ENCODE measurements at places on chromosomes 6 and 20. TPM values are rescaled to one million over a fixed set of nuclear protein-coding genes. Genes with fewer than 3 reads are reported as not detected.

GRCh38 chr6:100281471-100281901 lies 183.2 kb downstream of the SIM1 start:
- no peak for DNase-seq

DNA sequence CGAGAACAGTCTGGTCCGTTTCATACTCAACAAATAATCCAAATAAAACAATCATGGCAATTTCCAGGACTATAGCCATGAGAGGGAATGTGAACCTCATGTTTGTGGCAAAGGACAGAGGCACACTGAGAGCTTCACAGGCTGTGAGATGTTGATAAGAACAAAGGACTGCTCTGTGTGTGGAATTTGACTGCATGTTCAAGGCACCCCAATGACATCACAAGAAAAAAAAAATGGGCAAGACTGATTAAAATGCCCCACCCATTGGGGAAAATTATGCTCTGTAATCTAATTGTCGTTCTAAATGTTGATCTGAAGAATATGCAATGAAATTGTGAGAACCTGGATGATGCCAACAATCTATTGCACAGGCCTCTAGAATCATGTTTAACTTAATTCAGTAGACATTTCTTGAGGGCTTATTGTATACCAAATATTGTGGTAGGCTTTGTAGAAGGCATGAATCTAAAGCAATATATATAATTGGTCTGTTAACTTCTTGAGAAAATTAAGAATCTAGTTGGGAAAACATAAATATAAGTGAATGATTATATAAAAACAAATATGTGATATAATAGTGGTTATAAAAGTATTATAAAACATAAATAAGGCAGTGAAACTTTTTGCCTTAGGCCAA lies at the start of gene RHAG:
TSS of gene RHAG (minus strand) at position 127 of the 637 bp plus-strand sequence. CDS start at position 100, 27 bp downstream.
- DNase-seq, result no peak

- DNase-seq, result no peak
Measured at GRCh38 chr6:30152016-30152673, 8.9 kb downstream of the TRIM10 start.

The CLPSL1 gene
- total RNA-seq, result not detected

- no peak for DNase-seq
Measured at GRCh38 chr6:117025310-117025709, 148.3 kb downstream of the RFX6 start.

All from breast epithelium (tissue), 4 donors.